ENCODE measurements at places on chromosomes 3 and 15.

- DNase-seq = no peak
Measured at GRCh38 chr15:76337059-76337695, 604 bp downstream of the ISL2 start.

GRCh38 chr3:178823591-178824246 is 247.9 kb downstream of the ZMAT3 start:
- no peak for DNase-seq

GRCh38 chr15:25931851-25932250 is 68.7 kb upstream of the ATP10A start:
- DNase-seq = no peak

DNA sequence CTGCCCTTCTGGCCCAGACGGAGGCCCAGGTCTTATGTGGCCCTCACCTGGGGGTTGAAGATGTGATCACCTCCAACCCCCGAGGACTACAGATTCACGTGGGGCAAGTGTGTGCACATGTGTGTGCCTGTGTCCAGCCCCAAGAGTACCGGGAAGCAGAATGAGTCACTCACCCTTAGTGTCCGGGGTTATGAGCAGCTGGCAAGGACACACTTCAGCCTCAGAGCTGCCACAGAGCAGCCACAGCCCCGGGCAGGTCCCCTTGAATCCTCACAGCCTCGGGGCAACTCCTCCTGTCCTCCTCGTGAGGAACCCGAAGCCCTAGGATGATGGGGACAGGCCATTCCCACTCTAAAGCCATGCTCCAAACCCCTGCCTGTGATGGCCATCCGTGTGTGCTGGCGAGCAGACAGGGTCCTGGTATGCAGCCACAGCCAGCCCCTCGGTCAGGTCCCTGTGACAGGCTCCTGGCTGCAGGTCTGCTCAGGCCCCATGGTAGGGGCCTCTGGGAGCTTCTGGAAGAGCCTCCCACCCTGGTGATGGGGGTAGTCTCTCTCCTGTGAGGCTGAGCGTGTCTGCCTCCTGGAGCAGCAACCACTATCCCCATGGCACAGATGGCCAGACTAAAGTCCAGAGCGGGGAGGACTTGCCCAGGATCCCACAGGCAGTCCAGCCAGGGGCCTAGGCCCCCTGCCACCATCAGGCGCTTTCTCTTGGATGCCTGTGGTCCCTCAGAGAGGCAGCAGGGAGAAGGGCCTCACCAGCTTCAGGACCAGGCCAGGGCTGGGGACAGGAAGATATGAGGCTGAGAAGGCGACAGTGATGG is 852 bp downstream of the STAB1 start:
- no peak for DNase-seq

GRCh38 chr3:21433751-21434150 is 317.3 kb downstream of the ZNF385D start:
- DNase-seq = no peak
